Left ventricle myocardium inferior (tissue), 1 donor: ENCODE measurements at places on chromosomes 13 and 19. TPM values are rescaled to one million over a fixed set of nuclear protein-coding genes. Genes with fewer than 3 reads are reported as not detected.

Gene ZNF627
- 5.5 TPM for total RNA-seq

Gene PPP2R1A
- total RNA-seq = 395 TPM

Gene VMAC
- total RNA-seq = 2.5 TPM

Gene TGFBR3L
- 8.2 TPM for total RNA-seq

Gene KLK1
- 0.41 TPM for total RNA-seq

- DNase-seq = no peak
Measured at GRCh38 chr13:27039171-27039701, 132.4 kb downstream of the USP12 start.

DNA sequence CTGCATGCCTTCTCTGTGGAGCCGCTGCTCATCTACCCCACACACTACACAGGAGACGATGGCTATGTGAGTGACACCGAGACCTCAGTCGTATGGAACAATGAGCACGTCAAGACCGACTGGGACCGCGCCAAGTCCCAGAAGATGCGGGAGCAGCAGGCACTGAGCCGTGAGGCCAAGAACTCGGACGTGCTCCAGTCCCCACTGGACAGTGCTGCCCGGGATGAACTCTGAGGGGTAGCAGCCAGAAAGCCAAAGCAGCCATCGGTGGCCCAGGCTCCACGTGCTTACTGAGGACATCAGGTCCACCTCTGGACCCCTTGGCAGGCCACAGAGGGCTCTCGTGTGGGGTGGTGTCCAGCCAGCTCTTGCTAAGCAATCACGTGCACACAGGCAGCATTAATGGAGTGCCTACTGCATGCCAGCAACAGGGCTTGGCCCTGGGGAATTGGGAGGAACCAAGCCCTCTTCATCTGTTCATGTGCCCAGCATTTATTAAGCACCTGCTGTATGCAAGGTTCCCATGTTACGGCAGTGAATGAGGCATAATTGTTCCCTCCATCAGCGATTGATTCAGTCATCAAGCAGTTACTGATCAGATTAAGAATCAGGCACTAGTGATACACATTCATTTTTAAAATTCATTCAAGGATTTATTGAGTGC is 25.9 kb downstream of the COLGALT1 start:
- no peak for DNase-seq

DNA sequence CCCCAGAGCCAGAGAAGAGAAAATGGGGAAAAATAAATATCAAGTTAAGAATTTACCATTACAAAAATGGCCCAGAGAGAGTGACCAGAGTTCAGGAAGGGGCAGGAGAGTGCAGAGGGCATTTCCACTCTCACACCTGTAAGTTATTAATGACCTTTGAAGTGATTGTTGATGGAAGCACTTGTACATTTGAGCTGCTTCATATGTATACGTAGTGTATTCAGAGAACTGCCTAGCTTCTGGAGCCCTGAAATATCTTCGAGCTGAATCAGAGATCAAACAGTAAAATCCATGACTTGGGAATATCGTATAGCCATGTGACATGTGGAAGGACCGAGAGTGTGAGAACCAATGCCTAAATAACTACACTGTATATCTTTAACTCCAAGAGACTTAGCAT is 49.2 kb upstream of the PCCA start:
- no peak for DNase-seq

- no peak for DNase-seq
Measured at GRCh38 chr19:38888876-38889275, 10.5 kb downstream of the SIRT2 start.

DNA sequence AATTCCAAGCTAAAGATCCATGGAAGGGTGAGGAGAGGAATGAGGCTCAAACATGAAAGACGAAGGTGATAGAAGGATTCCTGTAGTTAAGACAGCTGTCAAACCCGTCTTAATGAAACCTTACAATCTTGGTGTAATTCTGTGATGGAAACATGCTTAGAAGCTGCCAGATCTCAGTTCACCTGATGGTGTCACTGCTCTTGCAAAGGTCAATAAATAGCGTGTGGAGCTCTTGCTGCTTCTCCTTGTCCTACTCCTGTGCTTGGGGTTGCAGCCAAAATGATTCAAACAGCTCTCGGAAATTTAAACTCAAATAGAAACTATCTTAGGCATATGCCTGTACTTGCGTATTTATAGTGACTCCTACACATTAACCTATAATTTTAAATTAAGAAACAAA is 1705.0 kb downstream of the OLFM4 start:
- no peak for DNase-seq

DNA sequence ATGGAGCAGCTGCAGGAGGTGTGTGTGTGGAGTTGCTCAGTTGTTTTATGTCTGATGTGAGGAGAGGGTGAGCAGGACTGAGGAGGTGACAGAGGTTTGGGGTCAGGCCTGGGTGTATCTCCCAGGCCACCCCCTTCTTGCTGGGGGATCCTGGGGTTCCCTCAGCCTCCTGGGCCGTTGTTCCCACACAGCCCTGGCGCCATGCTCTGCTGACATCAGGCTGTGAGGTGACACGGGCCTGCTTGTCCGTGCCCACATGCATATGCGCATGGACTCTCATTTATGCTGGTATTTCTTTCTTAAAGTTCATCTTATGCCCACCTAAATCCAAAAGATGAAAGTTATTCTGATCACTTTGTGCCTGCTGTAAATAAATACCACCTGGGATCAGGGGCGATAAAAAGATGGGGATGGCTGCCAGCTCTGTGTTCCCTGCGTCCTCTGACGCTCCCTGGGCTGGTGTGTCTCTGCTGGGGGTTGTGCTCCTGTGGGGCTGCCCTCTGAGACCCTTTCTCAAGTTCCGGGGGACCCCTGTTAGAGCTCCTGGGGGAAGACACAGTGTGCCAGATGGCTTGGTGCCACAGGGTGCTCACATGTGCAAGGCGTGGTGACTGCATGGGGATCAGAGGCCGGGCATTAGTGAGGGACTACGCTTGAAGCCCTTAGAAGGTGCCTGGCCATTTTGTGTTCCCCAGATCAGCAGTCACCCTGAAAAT is 12.6 kb downstream of the NAXD start:
- no peak for DNase-seq

DNA sequence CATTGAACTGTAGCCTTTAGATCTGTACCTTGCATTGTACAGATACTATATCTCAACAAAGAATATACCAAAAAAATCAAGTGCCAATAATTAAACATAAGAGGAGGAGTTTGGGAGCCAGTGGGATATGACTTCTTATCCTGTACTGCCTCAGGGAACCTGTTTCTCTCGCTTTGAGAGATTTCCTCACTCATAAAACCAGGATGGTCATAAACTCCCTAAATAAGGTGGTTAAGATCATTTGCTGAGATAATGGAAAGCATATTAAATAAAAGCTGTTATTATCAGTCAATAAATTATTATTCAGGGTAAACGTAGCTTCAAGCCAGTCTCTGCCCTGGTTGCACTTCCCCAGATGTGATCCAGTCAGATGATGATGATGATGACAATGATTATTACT is 17.0 kb downstream of the OPA3 start:
- DNase-seq = no peak
